ENCODE measurements at places on chromosomes 7 and 10.

DNA sequence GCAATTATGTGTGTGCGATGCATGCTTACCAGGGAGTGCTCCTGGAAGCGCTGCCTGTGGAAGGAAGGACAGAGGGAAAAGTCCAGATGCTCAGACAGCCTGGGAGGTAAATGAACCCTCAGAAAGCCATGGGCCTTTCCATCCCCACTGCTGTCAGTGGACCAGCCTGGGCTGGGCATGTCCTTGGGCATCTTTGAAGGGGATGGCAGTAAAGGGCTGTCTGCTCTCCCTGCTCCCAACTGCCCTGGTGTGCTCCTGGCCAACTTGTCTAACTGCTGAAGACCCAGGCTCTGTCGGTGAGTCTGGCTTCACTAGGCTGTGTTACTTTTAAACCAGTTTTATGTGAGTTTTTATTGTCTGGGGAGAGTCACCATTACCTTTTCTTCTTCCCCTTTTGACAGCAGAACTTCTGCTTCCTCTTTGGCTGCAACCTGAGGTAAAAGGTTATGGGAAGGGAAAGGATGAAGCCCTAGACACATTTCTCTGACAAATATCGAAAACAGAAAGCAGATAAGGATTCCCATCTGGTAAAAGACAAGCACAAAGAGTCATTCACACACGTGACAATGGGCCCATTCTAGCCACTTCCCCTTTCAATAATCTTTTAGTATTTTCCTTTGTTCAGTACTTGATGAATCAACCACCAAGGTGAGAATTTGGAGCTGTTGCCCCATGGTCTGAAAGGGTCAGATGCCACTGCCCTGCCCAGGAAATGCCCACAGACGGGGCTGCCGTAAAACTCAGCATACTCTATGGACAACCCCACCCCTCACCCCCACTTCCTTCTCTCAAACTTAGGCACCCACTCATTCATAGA is 27.6 kb upstream of the PIK3AP1 start:
- no peak for DNase-seq

DNA sequence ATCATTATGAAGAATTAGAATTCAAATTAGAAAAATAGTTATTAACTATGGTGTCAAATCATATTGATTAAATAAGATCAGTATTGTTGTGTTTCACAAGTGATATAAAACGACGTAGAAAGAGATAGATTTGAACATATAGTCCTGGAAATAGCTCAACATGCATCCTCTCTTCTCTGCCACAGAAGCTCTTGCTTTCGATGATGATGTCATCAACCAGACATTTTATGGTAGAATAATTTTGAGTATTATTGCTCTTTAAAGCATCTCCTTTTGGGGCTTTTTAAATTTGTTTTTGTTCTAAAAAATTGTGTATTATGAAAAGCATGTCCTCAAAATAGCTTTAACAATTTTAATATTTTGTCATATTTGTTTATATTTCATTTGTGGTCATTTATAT is 95.0 kb downstream of the DGKB start:
- no peak for DNase-seq

DNA sequence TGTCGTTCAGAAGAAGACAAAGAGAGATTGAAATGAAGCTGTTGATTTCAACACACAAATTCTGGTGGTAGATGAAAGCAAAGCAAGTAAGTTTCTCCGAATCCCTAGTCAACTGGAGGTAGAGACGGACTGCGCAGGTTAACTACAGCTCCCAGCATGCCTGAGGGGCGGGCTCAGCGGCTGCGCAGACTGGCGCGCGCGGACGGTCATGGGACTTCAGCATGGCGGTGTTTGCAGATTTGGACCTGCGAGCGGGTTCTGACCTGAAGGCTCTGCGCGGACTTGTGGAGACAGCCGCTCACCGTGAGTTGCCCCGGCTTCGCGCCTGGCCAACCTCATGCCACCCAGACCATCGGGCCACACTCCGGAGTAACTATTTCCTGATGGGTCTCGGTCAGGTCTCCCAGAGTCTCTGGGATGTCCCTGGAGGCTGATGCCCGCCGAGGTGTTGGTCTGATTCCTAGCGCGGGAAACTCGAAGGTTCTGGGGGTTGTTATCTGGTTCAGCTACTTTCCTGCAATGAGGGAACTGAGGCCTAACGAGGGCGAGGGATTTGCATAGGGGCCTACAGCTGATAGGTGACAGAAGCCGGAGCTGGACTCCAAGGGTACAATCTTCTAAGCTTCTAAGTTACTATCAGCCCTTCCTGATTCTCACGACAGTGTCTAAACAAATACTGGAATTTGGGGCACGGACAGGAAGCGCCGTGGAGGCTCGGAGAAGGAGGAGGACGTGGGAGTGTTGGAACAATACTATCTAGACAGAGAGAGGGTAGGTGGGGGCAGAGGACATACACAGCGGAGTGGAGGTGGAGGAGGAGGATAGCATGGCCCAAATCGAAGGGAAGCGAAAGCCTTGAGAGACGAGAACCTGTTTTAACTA is at the start of gene RPP30:
TSS of gene RPP30 (plus strand) at position 209 of the 882 bp plus-strand sequence. CDS start at position 222, 13 bp downstream.
- DNase-seq, result peak; percentile 76

GRCh38 chr7:148672041-148672440 is 26.7 kb upstream of the CUL1 start:
- no peak for DNase-seq

DNA sequence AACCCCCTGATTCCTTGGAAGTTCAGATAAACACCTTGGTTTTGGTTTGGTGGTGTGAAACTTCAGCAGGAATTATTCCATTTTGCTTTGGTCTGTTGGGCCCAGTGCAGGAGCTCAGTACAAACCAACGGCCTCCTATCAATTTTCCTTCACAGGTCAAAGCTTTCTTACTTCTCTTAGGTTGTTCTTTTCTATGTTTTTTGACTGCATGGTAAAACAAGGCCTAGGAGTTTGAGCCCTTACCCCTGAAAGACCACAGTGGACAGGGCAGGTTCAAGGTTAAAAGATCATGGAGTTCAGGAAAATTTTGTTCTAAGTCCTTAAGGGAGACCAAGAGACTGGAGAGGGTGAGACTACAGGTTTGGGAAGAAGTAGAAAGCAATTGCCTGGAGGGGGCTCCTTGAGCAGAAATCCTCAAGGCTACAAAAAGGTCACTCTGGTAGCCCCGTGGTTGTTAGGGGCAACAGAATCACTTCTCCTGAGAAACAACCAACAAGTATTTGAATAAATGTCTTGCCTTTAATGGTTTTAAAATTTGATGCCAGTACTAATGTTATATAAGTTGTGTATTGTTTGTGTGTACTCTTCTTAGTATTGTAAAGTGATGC is 40.9 kb upstream of the FHIP2A start:
- no peak for DNase-seq

DNA sequence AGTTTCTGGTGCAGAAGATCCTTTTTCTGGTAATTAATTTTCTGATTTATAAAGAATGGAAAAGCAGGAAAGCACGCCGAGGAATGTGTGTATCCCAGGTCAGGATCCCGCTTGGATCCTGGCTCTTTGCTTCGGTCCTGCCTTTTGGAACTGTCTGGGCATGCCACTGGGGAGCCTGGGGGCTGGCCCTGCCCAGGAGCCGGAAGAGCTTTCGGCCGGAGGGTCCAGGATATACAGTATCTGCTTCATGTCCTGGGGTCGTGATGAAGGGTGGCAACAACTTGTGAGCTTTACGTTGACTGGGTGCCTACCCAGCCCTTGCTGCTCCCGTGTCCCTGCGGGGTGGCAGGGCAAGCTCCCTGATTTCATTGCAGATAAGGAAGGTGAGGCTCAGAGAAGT is 2.4 kb downstream of the SH2D4B start:
- DNase-seq, result no peak

DNA sequence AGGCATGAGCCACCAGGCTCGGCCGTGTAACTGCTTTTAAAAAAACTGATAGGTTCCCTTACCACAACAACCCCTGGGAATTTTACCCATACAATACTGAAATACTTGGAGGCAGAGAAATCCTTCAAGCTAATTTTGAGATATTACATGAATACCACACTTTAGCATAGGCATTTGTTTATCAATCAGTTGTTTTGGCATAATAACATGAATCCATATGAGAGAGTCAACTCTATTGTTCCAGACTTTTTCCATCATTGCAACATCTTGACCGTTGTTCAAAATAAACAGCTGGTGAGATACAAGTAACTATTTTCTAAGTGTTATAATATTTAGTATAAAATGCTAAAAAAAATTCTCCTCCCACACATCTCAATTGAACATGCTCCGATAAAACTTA is 36.8 kb downstream of the LAMB4 start:
- no peak for DNase-seq

DNA sequence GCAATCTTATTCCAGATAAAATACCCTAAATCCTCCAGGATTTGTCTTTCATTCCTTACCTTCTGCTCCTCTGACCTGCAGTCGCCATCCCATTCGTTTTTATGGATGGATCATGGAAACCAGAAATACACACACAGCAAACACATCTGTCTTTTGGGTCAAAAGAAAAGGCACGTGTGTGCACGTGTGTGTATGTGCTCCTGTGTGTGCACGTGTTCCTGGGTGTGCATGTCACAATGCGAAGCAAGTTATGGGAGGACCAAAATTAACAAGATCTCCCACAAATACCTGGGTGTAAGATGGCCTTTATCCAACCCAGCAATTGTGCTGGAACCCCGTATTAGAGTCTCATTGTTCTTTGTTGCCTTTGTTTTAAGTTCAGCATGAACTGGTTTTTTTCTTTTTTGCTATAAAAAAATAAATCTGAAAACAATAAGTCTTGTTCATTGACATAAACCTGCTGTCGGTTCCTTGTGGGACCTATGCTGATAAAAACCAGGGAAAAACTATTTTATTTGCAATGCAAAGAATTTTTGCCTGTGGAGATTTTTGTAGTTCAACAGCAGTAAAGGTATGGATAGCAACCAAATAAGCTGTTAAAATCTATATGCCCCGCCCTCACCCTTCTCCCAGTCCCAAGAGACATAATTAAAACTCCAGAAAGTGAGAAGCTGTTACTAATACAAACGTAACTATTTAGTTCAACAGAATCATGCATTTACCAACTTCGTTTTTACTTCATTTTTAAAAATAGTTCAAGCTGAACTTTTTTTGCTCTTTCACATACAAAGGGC is 229.6 kb downstream of the CREB5 start:
- DNase-seq, result no peak

DNA sequence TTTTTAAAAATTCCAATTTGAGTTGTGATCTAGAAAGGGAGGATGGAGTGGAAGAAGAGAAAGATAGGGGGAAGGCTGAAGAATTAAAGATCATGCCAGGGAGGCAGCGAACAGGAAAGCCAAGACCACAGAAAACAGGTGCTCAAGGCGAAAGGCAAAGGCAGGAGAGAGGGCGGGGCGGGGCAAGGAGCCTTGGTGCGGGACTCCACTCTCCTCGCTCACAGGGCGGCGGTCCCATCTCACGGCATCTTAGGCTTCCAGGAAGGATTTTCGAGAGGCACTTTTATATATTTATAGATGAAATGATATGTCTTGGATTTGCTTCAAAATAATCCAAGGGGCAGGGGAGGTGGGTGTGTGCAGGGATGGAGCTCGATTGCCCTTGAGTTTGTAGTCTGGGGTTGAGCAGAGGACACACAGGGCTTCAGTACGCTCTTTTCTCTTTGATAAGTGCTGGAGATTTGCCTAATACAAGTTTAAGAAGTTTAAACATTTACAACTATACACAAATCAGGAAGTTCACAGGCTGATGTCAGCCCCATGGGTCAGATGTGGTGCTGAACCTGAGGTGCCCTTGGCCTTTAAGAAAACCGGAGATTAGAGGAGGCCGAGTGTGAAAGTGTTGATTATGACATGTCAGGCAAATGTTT is 161.1 kb downstream of the PRKAG2 start:
- DNase-seq, result no peak

GRCh38 chr7:65820287-65820950 is 52.5 kb upstream of the VKORC1L1 start:
- no peak for DNase-seq

DNA sequence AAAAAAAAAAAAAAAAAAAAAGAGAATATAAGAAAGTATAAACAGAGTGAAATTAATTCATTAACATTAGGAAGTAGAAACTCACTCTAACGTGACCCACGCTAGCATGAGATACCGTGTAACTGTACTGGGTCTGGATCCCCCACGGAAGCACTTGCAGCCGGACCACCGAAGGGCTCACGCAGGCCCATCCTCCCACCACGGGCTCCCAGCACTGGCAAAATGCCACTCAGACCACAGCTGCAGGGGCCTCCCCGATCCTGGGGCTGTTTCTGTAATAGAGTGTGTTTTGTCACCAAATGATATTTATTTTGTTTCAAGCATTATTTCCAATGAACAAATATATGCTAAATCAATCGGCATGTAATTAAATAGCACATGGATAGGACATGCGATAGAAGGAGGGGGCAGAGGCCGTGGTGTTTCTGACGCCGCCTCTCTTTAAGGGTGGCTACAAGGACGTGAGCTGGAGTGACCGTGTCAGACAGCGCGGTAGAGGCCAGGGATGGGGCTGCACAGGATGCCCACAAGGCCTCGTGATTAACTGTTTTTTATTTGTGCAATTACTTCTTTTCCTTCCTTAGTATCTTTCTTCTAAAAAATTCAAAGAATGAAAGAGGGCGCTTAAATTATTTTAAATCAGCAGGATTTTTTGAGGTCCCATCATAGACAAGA is 568.5 kb downstream of the PTPRN2 start:
- DNase-seq, result no peak

DNA sequence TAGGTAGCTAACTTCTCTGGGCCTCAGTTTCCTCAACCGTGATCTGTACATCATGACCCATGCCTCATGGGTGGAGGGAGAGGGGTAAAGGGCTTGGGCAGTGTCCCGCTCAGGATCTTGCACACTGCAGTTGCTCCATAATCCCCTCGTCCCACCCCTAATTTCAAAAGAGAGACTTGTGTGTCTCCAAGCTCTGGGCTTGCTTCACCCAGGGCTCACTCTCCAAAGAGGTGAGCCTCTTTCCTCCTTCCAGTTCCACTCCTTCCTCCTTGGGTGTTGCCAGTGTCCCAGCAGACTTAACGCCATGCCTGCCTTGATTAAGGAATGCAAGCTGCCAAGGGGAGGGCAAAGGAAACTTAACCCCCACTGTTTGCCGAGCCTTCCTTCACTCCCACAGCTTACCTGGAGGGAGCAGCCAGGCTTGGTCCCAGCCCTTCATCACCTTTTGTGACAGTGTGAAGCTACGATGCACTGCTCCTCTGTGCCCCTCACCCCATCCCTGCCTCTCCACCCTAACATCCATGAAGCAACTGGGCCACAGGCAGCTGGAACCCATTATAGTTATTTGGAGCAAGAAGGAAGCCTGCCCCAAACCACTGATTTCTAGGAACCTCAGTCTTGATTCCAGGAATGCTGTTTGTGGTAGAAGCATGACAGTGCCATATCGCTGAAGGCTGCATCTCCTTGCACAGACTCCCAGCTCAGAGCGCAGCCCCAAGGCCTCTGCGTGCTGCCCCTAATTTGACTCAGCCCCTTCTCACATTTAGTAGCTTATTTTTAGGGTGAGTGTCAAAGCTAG is 363.3 kb downstream of the TNS3 start:
- no peak for DNase-seq

DNA sequence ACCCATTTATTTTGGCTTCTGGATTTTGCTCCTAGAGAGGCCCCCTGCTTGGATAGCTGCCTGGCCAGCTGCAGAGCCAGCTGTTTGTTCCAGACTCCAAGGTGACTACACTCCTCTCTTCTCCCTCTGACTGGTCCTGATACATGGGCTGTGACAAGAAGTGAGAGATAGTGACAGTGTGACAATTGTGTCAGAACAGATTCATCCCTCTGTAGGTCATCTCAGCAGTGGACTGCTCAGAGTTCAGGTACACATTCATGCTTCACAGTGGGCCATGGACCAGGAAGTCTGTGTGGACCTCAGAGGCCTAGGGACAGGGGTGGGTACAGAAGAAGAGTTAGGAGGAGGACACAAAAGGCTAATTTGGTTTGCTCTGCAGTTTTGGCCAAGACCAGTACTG is 188.2 kb upstream of the MKLN1 start:
- DNase-seq, result no peak

GRCh38 chr7:77181015-77181595 is 18.5 kb downstream of the FGL2 start:
- DNase-seq, result no peak

GRCh38 chr10:113666682-113667252 is 2.9 kb upstream of the NRAP start:
- no peak for DNase-seq

All from activated CD4-positive, alpha-beta T cell treated with anti-CD3 and anti-CD28 coated beads, Interleukin-2, amount 50 U/mL, for 4 hours (primary cell).